ENCODE measurements at places on chromosomes 1 and 21. TPM values are rescaled to one million over a fixed set of nuclear protein-coding genes. Genes with fewer than 3 reads are reported as not detected.

Gene MAD2L2
- 47.7 TPM for total RNA-seq

Gene RGS8
- not detected for total RNA-seq

Gene GPR52
- total RNA-seq, result 2.3 TPM

Gene SLAMF9
- not detected for total RNA-seq

Gene FCGR1A
- 8.5 TPM for total RNA-seq

Gene WNT3A
- 0.29 TPM for total RNA-seq
